Fibroblast of the aortic adventitia (primary cell): ENCODE measurements at places on chromosomes 5 and 9. TPM values are rescaled to one million over a fixed set of nuclear protein-coding genes. Genes with fewer than 3 reads are reported as not detected.

The CMYA5 gene
- 1.7 and 7.5 TPM in 2 replicates for total RNA-seq

The ADCY2 gene
- under 0.01 and 0.09 TPM in 2 replicates for total RNA-seq

The STPG3 gene
- total RNA-seq = not detected in 2 replicates

The TUSC1 gene
- 10.5 and 11.3 TPM in 2 replicates for total RNA-seq

The C9orf50 gene
- total RNA-seq = 0.98 TPM in 1 of 2 replicates, not detected in the other

The CEP72 gene
- total RNA-seq = 1.6 and 3.5 TPM in 2 replicates

The CER1 gene
- total RNA-seq = not detected in 2 replicates

The DNAJC21 gene
- 32.6 and 68.9 TPM in 2 replicates for total RNA-seq

The C7 gene
- 2.4 and 762 TPM in 2 replicates for total RNA-seq

The SLC34A1 gene
- total RNA-seq = not detected in 2 replicates

The PCDHA3 gene
- 0.27 and 0.49 TPM in 2 replicates for total RNA-seq

The ZNF354B gene
- 9.8 and 19.6 TPM in 2 replicates for total RNA-seq

The DMXL1 gene
- 57.6 and 152 TPM in 2 replicates for total RNA-seq

The PLAC8L1 gene
- 0.98 TPM in 1 of 2 replicates, not detected in the other for total RNA-seq

The PCDHB15 gene
- total RNA-seq = 0.09 TPM in 1 of 2 replicates, not detected in the other

The STOML2 gene
- total RNA-seq = 65.3 and 109 TPM in 2 replicates
